Type B pancreatic cell (in vitro differentiated cells): ENCODE measurements at places on chromosomes 7 and 10.

DNA sequence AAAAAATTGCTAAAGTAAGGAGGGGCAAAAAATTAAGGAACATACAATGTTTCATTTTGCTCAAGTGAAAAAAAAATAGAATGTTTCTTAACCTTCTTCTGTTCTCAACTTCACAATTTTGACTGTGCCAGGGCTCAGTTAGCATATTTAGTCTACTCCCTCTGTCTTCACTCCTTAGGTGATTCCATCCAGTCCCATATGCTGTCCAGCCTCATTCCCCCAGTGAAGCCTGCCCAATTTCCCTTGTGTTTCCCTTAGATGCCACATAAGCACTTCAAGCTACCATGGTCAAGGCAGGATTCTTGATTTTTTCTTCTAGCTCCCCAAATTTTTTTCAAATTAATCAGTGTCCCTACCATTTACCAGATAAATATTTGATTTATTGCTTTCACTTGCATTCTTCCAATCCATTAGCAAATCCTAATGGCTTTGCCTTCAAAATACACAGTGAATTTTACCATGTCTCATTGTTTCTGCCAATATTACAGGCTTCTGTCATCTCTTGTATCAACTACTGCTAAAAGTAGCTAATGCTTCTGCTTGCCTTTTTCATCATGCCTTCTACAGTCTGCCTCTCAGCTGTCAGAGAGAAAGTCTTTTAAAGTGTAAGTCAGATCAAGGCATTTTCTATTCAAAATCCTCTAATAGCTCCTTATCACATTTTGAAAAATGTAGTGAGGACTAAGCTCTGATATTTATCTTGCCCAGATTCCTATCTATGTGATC is 166.8 kb downstream of the MACC1 start:
- no peaks in the 10 kb centered on the region for H3K27me3 ChIP-seq
- no peak overlapping the region for H3K4me3 ChIP-seq
- no peak overlapping the region for H3K27ac ChIP-seq

DNA sequence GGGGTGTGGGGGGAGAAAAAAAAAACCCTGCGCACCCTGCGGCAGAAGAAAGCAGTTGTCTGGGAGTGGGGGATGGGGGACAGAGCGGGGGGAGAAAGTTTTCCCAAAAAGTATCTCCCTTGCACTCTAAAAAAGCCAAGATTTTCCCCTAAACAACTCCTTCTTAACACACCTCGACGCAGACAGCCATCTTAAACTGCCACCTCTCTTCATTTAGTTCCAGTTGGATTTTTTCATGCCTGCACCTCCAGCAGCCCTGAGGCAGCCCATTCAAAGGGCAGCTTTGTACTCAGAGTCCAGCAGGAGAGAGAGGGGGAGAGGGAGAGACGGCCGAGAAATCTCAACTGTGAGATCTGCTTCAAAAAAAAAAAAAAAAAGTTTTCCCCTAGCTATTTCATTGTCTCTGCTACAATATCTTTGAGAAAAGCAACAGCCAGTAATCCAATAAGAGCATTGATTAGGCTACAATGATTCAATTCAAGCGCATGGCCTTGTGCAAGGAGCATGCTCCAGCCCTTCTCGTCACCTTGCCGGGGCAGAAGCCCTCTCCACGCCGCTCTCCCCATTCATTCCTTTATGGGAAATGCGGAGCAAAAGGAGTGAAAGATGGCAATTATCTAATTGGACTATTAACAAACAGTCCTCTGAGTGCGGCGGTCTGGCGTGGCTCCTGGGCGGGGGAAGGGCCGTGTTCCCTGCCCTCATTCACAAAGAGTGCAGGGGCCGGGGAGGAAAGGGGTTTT is 939 bp upstream of the VAX1 start:
- peak overlapping the region; percentile 82 for H3K4me3 ChIP-seq
- H3K36me3 ChIP-seq, result peaks cover 3% of the 10 kb centered on the region
- peaks cover 88% of the 10 kb centered on the region for H3K27me3 ChIP-seq
- no peak overlapping the region for H3K27ac ChIP-seq
- DNase-seq, result no peak

- H3K27me3 ChIP-seq, result no peaks in the 10 kb centered on the region
- H3K36me3 ChIP-seq, result no peaks in the 10 kb centered on the region
- DNase-seq, result no peak
- H3K4me1 ChIP-seq, result peaks cover 9% of the 10 kb centered on the region
- H3K4me3 ChIP-seq, result peak overlapping the region; percentile 77
Measured at GRCh38 chr7:3042861-3043489, 692 bp downstream of the CARD11 start.

GRCh38 chr10:77381750-77382149 is 255.9 kb downstream of the KCNMA1 start:
- H3K4me1 ChIP-seq, result peaks cover 12% of the 10 kb centered on the region
- H3K27ac ChIP-seq, result no peak overlapping the region
- no peak for DNase-seq
- H3K4me3 ChIP-seq, result no peak overlapping the region

- no peak overlapping the region for H3K4me3 ChIP-seq
- DNase-seq, result no peak
- no peaks in the 10 kb centered on the region for H3K36me3 ChIP-seq
- no peak overlapping the region for H3K27ac ChIP-seq
- peaks cover 3% of the 10 kb centered on the region for H3K27me3 ChIP-seq
- no peaks in the 10 kb centered on the region for H3K4me1 ChIP-seq
Measured at GRCh38 chr10:84933402-84933801, 605.0 kb downstream of the CCSER2 start.
